ENCODE measurements at places on chromosomes 13 and 19. TPM values are rescaled to one million over a fixed set of nuclear protein-coding genes. Genes with fewer than 3 reads are reported as not detected.

TEX30 gene
- total RNA-seq: 32.4 TPM

HTR2A gene
- total RNA-seq: not detected

GIPR gene
- total RNA-seq: 14.7 TPM

METTL21C gene
- not detected for total RNA-seq

All from activated CD8-positive, alpha-beta memory T cell treated with anti-CD3 and anti-CD28 coated beads, Interleukin-2, amount 10 ng/mL, durations not matched to agents 7 days and 5 days (primary cell).